ENCODE measurements at places on chromosomes 16 and 17.

GRCh38 chr17:73066148-73066884 lies 26.2 kb downstream of the SLC39A11 start:
- DNase-seq, result no peak

GRCh38 chr16:22370038-22370820 lies 4.2 kb downstream of the CDR2 start:
- no peak for DNase-seq

GRCh38 chr17:2795441-2796163 lies 636 bp upstream of the RAP1GAP2 start:
- DNase-seq, result no peak

DNA sequence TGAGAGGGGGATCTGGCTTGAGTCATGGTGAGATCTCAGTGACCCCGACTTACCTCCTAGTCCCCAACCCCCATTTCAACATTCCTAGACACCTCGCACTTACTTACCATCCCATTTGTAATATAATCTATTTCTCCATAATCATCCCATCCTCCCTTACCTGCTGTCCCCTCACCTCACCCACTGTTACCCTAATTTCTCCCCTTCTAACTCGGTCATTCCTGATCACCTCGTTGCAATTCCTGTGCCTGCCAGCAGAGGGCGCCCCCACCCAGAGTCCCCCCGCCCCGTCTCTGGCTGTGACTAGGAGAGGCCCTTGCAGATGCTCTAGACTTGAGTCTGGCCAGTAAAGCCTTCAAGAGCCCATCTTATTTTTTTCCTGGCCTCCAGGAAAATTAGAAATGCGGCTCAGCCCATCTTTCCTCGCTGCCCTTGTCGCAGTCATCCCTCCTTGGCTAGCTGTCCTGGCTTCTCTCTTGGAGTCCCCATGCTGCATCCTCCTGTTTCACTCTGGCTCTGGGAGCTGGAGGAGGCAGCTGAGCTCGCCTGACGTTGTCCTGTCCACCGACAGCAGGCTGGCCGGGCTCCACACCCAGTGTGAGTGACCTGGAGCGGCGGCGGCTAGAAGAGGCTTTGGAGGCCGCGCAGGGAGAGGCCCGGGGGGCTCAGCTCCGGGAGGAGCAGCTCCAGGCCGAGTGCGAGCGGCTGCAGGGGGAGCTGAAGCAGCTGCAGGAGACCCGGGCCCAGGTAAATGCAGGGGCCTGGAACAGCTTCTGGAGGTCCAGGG lies 5.0 kb downstream of the TBKBP1 start:
- peak; percentile 80 for DNase-seq

GRCh38 chr16:70808371-70808770 lies 7.4 kb upstream of the VAC14 start:
- DNase-seq, result no peak

GRCh38 chr16:8963010-8963820 lies 491 bp downstream of the USP7 start:
- DNase-seq, result no peak

- DNase-seq, result peak; percentile 67
Observed at GRCh38 chr17:7889166-7889955, 772 bp downstream of the CHD3 start.

DNA sequence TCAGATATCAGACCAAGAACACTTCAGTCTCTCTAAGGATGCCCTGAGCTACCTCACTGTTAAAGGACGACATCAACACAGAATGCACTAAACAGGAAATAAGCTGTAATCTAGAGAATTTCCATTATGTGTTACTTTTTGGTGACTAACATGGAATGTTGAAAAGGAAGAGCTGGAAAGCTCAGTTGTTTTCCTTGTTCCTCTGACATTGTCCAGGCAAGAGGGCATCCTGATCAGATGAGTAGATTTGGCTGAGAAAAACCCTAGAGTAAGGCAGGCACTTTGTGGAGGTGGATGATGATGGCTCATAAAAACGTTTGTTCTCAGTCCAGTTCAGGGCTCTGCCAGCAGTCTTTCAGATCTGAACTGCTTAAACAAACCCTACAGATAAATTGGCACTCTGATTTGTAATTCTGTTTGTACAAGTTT lies 34.0 kb downstream of the DGKE start:
- no peak for DNase-seq

- no peak for DNase-seq
Observed at GRCh38 chr17:21297597-21297996, 13.1 kb downstream of the MAP2K3 start.

DNA sequence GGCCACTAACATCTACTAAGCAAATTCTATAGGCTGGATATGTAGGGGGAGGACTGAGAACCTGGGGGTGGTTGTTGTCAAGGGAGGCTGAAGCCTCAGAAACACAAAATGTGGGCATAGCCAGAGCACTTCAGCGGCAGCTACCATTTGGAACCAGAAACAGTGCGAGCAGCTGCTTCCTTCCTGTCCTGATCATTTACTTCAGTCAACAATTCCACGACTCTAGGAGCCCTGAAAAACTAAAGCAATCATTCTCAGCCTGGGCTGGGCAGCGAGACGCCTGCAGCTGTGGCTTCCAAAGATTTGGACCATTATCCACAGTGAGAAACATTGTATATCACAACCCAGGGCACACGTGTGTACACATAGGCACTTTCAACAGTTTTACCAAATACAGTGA lies 93.9 kb upstream of the WSCD1 start:
- DNase-seq, result no peak

DNA sequence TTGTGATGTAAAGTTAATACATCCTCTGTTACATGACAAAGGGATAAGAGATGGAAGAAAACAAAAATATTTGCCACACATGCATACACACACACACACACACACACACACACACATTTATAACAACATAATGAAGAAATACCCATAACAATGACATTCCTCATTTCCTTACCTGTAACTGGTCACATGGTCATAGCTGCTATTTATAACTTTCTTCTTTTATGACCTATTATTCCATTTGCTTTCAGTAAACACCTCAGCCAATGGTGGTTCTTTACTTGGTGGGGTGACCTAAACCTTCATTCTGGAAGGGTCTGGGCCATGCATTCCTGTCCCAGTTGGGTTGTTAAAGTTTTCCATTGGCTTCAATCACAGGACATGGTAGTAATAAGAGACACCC lies 5.3 kb downstream of the MT2A start:
- no peak for DNase-seq

GRCh38 chr17:63774141-63774968 lies at the start of gene DDX42:
Gene DDX42 (plus strand): TSS chr17:63774170. CDS start chr17:63787050, 12,880 bp downstream.
- peak; percentile 94 for DNase-seq

DNA sequence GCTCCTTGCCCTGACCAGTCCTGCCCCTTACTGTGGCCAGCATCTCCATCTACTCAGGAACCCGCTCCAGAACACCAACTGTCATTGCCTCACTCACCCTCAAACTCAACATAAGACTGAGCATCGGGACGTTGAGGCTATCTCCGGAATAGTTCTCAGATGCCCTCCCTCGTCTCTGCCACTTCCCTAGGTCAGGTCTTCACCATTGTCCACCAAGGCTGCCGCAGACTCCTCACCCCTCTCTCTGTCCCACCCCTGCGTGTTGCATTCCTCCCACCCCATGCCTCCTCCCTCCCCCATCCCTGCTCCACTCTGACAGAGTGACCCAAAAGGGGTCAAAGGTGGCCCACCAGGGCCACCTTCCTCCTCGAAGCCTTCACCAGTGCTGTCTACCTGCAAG lies 37.2 kb downstream of the C17orf67 start:
- no peak for DNase-seq

- DNase-seq, result no peak
Observed at GRCh38 chr16:17098685-17099084, 372.1 kb downstream of the XYLT1 start.

- DNase-seq, result peak; percentile 45
Observed at GRCh38 chr17:6303664-6304063, 131.3 kb downstream of the AIPL1 start.

GRCh38 chr17:7045492-7046126 lies 1.7 kb upstream of the SLC16A11 start:
- no peak for DNase-seq

GRCh38 chr16:84117494-84117843 lies 727 bp upstream of the MBTPS1 start:
- DNase-seq, result no peak

GRCh38 chr17:66354981-66355380 lies 52.6 kb downstream of the PRKCA start:
- DNase-seq, result no peak

GRCh38 chr17:14559264-14560119 lies 258.6 kb downstream of the HS3ST3B1 start:
- DNase-seq, result no peak

- no peak for DNase-seq
Observed at GRCh38 chr17:57567251-57567650, 177.8 kb downstream of the CCDC182 start.

DNA sequence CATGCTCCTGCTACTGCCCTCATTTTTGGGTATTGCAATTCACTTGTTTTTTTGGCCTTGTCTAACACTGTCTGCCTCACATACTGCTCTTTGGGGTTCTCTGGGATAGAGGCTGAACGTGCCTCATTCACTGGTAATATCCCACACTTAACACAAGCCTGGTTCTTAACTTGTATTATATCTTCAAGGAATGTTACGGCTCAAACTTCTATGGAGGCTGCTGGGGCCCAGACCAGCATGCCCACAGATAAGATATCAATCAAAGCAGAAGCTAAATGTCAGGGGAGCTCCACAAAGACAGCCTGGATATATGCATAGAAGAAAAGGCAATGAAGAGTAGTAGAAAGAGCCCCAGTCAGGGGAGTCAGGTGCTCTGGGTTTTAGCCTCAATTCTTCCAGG lies 103.5 kb downstream of the WSCD1 start:
- DNase-seq, result no peak

GRCh38 chr17:36949461-36949927 lies 740 bp downstream of the AATF start:
- DNase-seq, result no peak

DNA sequence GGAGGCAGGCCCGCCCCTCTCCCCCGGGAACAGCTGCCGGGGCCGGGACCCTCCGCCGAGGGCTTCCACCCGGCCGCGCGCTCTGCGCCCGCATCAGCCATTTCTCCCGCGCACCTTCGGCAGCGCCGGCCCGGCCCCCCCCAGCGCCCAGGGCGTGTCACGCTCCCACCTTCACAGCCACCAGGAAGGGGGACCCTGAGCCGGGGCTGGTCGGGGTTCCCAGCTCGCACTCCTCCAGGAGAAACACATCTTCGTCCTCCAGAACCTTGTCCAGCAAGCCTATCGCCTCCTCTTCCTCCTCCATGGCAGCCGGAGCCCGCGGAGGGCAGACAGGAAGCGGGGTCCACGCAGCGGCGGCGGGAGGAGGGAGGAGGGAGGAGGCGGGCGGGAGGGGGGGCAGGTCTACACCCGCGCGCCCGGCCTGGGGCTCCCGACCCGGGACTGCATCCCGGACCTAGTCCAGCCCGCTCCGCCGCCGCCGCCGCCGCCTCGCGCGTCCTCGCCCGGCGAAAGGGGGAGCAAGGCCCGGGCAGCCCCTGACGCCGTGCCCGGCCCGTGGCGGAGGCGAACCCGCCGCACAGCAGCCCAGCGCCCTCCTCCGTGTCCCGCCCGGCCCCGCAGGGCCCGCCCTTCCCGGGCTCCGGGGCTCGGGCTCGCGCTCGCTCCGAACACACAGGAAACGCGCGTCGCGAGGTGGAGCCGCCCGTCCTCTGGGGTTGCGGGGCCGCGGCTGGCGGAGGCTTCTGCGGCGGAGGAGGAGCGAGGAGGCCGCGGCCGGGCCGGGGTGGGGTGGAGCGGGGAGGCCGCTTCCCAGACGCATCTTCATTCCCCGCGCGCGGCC lies 70.8 kb downstream of the ABR start:
- DNase-seq, result no peak

DNA sequence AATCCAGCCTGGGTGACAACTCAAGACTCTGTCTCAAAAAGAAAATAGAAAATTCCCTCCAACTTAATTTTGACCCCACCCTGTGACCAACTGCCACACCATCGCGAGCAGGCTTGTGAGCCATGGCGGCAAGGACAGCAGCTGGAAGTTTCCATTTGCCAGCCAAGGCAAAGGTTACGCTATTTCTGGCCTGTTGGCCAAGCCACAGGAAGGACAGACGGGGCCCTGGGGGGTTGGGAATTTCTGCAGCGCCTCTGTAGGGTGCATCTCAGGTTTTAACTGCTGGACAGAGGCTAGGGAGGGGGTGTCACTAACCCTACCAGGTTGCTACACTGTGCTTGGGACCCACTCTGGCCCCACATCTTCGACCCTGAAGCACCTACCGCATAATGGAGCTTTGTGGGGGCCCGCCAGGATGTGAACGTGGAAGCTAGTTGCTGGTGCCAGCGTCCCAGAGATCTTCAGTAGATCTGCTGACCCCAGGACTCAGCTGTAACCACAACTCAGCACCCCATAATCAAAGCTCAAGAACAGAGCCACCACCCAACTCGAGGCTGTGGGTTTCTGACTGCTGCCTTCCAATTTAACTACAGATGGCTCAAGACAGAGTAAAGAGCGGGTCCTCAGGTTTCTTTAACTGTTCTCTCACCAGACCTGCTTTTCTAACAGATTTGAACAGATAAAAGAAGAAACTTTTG lies 10.9 kb downstream of the KIFC3 start:
- no peak for DNase-seq

DNA sequence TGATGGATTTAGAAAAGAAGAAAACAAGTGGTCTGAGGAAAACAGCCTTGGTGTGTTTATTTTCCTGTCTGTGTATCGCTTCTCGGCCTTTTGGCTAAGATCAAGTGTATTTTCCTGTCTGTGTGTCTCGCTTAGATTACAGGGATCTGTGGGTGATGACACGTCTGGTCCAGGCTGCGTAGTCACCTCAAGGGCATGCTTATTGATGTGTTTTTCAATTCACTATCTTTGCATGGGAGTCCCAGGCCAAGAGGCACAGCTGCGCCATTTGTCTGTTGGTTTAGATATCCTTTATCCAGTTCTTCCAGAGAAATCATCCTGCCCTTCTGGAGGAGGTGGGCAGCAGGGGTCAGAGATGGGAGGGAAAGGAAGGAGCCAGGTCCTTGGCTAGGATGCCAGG lies 47.1 kb upstream of the STH start:
- DNase-seq, result no peak

- no peak for DNase-seq
Observed at GRCh38 chr16:68722119-68723024, 14.7 kb upstream of the CDH1 start.

- DNase-seq, result peak; percentile 51
Observed at GRCh38 chr17:63841350-63842172, 924 bp downstream of the SMARCD2 start.

- no peak for DNase-seq
Observed at GRCh38 chr17:16100737-16101400, 101.2 kb downstream of the TTC19 start.

DNA sequence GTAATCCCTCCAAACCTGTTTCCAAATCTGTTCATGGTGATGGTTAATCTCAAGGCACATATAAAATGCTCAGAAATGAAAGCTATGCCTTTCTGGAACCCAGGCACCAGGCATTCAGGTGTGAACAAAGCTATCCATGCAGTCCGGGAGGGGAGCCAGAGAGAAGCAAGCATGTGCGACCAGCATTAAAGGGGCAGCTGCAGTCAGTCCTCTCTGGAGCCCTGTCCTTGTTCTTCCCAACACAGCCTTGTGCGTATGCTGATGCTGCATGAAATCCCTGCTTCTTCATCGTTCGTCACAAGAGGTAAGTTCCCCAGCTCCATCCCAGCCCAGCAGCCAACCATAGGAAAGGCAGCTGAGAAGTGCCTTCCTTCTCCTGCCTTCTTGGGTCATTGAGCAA lies 148.7 kb downstream of the GRIN2A start:
- DNase-seq, result no peak

Measured in liver (tissue), 10 donors.